ENCODE measurements at places on chromosomes 13 and 19. TPM values are rescaled to one million over a fixed set of nuclear protein-coding genes. Genes with fewer than 3 reads are reported as not detected.

GRCh38 chr13:76991432-76991795 is 467 bp upstream of the CLN5 start:
- no peaks in the 10 kb centered on the region for H3K4me1 ChIP-seq

DNA sequence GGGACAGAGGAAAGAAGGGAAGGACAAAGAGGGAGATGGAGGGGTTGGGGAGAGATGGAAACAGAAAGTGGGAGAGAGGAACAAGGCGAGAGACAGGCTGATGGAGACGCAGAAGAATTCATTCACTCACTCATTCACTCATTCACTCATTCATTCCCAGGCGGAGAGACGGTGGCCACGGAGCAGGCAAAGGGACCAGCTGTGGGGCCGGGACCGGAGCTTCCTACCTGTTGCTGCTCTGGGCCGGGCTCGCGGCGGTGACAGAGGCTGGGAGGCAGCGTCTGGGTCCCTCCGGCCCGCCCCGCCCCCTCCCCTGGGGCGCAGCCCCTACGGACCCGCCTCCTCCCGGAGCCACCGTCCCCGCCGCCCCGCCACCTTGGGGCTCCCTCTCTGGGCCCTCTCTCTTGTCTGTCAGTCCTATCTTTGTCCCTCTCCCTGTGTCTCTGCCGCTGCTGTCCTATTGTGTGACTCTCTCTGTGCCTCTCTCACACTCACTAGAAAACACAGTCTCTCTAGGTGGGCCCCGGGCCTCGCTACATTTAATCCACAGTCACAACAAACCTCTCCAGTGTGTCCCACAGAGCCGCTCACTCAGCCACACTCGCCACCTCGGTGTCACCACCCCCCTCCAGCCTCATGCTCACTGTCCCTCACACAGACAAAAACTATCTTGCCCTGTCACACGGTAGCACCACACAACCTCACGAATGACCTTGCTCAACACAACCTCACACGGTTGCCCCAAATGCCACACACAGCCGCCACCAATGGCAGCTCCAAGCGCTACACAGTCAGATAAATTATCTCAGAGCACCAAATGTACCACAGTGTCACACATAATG is at the start of gene GNG8:
GNG8 (minus strand) TSS at position 283 of the 842 bp plus-strand sequence. CDS start 1,520 bp downstream, outside the sequence.
- H3K27me3 ChIP-seq: peaks cover 28% of the 10 kb centered on the region
- H3K27ac ChIP-seq: no peak within 1 kb of the TSS
- H3K4me3 ChIP-seq: peak within 1 kb of the TSS; percentile 91
- peaks cover 4% of the 10 kb centered on the region for H3K4me1 ChIP-seq

DNA sequence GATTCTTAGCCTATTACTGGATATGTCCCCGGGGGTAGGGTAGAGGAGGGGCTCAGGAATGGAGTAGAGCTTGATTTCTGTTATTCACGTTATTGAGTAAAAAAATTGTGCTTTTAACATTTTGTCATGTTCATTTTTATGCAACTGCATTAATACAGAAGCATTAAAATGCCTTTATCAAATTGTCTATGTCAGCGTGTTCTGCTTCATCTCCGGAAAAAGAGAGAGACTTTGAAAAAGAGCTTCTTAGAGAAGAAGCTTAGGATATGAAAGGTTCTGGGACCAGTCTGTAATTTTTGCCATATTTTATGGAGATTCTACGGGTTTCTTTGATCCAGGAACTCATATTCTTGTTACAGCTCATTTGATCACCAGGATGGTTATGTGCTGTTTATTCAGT is 82.0 kb downstream of the SLC10A2 start:
- H3K27ac ChIP-seq: no peak overlapping the region
- no peak for DNase-seq
- H3K4me3 ChIP-seq: no peak overlapping the region
- no peaks in the 10 kb centered on the region for H3K27me3 ChIP-seq
- H3K36me3 ChIP-seq: peaks cover 20% of the 10 kb centered on the region

BCAM gene
- 78.5 TPM for total RNA-seq

- no peaks in the 10 kb centered on the region for H3K36me3 ChIP-seq
- H3K27me3 ChIP-seq: no peaks in the 10 kb centered on the region
- no peak overlapping the region for H3K27ac ChIP-seq
- H3K4me1 ChIP-seq: no peaks in the 10 kb centered on the region
Observed at GRCh38 chr13:43797159-43797558, 10.4 kb upstream of the ENOX1 start.

CABP5 gene
- total RNA-seq: not detected

DNA sequence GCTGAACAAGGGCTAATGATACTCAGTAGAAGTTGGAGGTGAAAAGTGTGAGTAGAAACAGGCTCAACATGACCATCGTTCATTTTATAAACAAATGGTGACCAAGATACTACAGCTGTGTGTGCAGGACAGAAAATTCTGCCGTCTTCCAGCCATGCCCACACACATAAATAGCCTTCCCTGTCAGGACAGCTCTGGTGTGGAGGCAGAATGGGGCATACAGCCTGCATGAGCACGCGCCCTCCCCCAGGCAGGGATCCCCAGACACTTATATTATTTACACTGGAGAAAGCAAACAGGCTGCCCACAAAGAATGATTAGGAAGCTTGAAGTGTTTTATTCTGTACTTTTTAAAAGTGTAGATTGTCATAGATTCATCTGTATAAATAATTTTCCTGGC is 20.4 kb downstream of the GJA3 start:
- no peak for DNase-seq
- H3K27me3 ChIP-seq: no peaks in the 10 kb centered on the region
- H3K4me1 ChIP-seq: no peaks in the 10 kb centered on the region
- no peak overlapping the region for H3K27ac ChIP-seq

- no peaks in the 10 kb centered on the region for H3K4me1 ChIP-seq
- no peak for DNase-seq
- peaks cover 32% of the 10 kb centered on the region for H3K36me3 ChIP-seq
- no peaks in the 10 kb centered on the region for H3K27me3 ChIP-seq
- no peak overlapping the region for H3K4me3 ChIP-seq
Observed at GRCh38 chr13:110440946-110441731, 120.4 kb downstream of the RAB20 start.

GRCh38 chr13:85536706-85537105 is 262.5 kb downstream of the SLITRK6 start:
- no peak overlapping the region for H3K4me3 ChIP-seq
- no peaks in the 10 kb centered on the region for H3K36me3 ChIP-seq
- H3K27ac ChIP-seq: no peak overlapping the region
- no peaks in the 10 kb centered on the region for H3K4me1 ChIP-seq

FAM124A gene
- total RNA-seq: 40.1 TPM

DNA sequence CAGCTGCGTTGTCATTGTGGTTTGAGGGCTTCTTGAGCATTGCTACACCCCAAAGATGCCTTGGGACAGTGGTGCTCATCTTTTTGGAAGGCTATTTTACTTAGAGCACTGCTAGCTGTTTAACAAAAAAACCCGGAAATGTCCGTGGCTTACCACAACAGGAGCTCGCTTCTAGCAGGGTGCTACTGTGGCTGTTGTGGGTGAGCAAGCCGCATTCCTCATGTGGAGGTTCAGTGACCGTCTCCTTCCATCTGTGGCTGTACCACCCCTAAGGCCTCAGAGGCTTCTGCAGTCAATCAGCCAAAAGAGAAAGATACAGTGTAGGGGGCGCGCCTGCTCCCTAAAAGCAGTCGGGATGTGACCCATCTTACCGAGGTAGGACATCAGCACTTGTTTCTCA is 1004.2 kb downstream of the UQCRFS1 start:
- no peak overlapping the region for H3K27ac ChIP-seq
- H3K4me1 ChIP-seq: no peaks in the 10 kb centered on the region
- H3K4me3 ChIP-seq: no peak overlapping the region
- DNase-seq: peak; percentile 32

DNA sequence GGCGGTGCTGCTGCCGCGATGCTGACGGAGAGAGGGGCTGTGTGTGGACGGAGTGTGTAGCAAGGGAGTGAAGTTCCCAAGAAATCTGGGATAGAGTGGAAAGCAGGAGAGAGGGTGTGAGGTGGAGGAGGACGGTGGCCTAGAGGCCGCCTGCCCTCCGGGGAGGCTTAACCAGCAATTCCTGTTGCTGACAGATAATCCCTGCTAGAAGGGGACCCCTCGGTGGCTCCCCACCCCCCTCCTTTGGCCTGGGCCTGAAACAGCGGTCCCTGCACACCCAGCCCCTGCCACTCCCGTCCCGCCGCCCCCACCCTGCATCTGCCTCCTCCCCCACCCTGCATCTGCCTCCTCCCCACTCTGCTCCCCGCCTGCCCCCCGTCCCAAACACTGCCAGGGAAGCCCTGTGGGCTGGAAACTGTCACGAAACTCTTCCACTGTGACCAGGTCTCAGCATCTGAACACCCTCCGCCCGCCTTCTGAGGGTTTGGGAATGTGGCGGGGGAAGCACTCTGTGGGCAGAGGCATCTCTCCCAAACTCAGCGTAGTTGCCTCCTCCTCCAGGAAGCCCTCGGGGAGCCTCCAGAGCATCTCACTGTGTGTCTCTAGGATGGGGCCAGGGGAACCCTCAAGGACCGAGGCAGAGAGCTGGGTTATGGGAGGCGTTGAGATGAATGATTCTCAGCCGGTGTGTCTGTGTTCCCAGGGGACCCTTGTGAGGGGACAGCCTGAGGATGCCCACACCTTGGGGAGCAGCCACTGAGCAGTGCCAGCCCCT is 17.1 kb upstream of the MATK start:
- no peak overlapping the region for H3K27ac ChIP-seq
- H3K27me3 ChIP-seq: no peaks in the 10 kb centered on the region
- no peak overlapping the region for H3K4me3 ChIP-seq
- no peaks in the 10 kb centered on the region for H3K4me1 ChIP-seq
- no peak for DNase-seq

CYP4F12 gene
- total RNA-seq: not detected

NBEA gene
- 16.3 TPM for total RNA-seq

GRCh38 chr13:36353001-36353400 is 6.8 kb upstream of the SPART start:
- DNase-seq: no peak
- H3K36me3 ChIP-seq: peaks cover 6% of the 10 kb centered on the region
- H3K27me3 ChIP-seq: no peaks in the 10 kb centered on the region

DNA sequence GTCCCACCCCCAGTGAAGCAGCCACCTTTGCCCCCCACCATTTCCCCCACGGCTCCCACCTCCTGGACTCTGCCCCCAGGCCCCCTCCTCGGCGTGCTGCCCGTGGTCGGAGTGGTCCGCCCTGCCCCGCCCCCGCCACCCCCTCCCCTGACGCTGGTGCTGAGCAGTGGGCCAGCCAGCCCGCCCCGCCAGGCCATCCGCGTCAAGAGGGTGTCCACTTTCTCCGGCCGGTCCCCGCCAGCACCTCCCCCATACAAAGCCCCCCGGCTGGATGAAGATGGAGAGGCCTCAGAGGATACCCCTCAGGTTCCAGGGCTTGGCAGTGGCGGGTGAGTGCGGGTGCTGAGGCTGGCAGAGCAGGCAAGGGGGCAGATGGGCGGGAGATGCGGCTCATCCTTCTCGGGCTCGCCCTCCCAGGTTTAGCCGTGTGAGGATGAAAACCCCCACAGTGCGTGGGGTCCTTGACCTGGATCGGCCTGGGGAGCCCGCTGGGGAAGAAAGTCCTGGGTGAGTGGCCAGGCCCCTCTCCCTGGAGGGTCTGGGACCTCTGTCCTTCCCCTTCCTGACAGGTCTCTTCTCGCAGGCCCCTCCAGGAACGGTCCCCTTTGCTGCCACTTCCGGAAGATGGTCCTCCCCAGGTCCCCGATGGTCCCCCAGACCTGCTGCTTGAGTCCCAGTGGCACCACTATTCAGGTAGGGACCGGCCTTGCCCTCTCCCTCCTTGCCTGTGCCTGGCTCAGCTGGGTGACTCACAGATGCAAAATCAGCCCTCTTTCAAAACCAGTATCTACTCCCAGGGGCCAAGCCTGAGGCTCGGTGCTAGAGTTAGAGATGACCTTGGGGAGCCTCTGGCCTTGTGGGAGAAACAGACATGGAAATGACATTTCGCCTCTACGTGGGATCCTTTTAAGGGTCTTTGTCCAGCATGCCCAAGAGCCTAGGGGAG is 8.8 kb downstream of the IGFLR1 start:
- DNase-seq: no peak
- no peak overlapping the region for H3K27ac ChIP-seq
- no peaks in the 10 kb centered on the region for H3K27me3 ChIP-seq
- no peaks in the 10 kb centered on the region for H3K4me1 ChIP-seq
- peaks cover 77% of the 10 kb centered on the region for H3K36me3 ChIP-seq
- no peak overlapping the region for H3K4me3 ChIP-seq

DNA sequence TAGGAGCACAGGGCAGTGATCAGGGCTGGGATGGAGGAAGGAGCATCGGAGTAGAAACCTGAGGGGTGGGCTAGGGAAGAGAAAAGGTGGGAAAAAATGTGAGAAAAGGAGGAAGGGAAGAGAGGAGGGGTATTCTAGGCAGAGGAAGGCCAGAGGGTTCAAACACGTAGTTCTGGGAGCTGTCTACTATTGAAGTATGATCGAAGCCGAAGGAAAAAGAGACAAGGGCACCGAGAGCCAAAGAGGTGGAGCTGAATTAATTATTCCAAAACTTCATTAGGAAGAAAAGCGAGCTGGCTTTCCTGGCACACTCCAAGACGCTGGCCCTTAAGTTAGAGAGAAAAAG is 7.8 kb downstream of the DLL3 start:
- H3K4me1 ChIP-seq: no peaks in the 10 kb centered on the region
- no peak overlapping the region for H3K27ac ChIP-seq
- H3K27me3 ChIP-seq: peaks cover 19% of the 10 kb centered on the region

GRCh38 chr13:101691341-101691860 is 238.9 kb downstream of the ITGBL1 start:
- no peak overlapping the region for H3K27ac ChIP-seq
- no peaks in the 10 kb centered on the region for H3K4me1 ChIP-seq
- no peak for DNase-seq
- no peaks in the 10 kb centered on the region for H3K27me3 ChIP-seq
- H3K4me3 ChIP-seq: no peak overlapping the region

SYMPK gene
- 113 TPM for total RNA-seq

CRX gene
- 0.13 TPM for total RNA-seq

GRCh38 chr19:16400911-16401591 is 70.7 kb downstream of the EPS15L1 start:
- no peak overlapping the region for H3K4me3 ChIP-seq
- no peaks in the 10 kb centered on the region for H3K27me3 ChIP-seq
- DNase-seq: no peak

DNA sequence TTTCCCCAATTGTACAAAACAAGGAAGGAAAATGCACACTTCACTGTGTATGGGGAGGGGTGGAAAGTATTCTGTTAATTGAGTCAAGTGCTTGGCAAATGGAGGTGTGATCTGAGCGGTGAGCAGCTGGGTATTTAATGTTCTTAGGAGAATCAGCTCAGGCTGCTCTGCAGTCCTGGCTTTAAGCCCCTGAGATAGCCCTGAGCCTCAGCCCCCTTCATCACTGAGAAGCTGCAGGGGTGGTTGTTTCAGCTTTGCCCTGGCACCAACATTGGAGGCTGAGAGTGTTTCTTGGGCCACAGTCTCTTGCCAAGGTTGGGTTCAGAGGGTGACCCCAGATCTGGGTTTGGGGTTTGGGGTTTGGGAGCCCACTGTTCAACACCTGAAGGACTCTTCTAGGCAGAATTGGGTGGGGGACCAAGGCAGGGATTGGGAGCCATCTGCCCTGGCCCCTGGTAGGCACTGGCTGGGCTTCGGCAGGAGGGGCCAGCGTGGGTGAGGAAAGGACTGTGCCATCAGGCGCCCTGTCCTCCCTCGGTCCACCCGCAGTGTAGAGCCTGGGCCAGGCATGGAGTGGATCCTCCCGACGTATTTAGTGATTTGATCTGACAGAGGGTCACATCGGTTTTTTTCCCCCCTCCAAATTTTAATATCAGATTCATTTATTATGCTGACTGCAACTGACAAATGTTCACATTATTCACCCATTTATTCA is 66.7 kb upstream of the ZNF536 start:
- H3K27ac ChIP-seq: no peak overlapping the region
- H3K36me3 ChIP-seq: no peaks in the 10 kb centered on the region
- DNase-seq: no peak
- no peaks in the 10 kb centered on the region for H3K4me1 ChIP-seq
- H3K4me3 ChIP-seq: no peak overlapping the region

ATP4A gene
- 0.24 TPM for total RNA-seq

CGB2 gene
- total RNA-seq: 0.77 TPM

Data from H9 (cell line).